ENCODE measurements at places on chromosomes 7 and 10.

GRCh38 chr7:107944411-107945169 lies 53.6 kb downstream of the DLD start:
- no peak for DNase-seq

GRCh38 chr10:20882091-20882490 lies 15.0 kb downstream of the NEBL start:
- DNase-seq = no peak

- DNase-seq = no peak
These were observed 167.0 kb upstream of the PRPS1L1 start for GRCh38 chr7:18194616-18195015.

- no peak for DNase-seq
These were observed 243.1 kb downstream of the INHBA start for GRCh38 chr7:41459623-41460261.

DNA sequence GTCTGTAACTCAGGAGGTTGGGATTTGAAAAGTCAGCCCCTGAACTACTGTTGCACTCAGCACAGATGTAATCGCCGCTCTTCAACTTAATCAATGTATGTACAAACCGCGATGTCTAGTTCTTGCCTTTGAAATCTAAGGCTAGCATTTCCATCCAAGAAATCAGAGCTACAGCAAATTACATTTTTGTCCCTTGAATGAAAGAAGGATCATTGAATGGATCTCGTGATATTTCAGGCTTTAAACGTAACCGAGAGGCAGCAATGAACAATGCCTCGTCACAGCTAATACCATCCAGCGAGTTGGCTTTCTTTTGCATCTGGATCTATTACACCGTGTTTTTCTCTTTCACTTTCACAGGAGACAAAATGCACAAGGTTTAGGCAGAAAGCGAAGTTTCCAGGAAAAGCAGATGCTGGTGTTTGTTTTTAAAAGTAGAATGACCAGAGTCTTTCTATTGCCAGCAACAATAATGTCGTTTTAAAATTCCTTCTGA lies 5.5 kb downstream of the SKIDA1 start:
- DNase-seq = no peak

- DNase-seq = no peak
These were observed 635.6 kb upstream of the SORCS1 start for GRCh38 chr10:107800061-107800460.

GRCh38 chr7:74225400-74225799 lies 15.6 kb downstream of the LAT2 start:
- DNase-seq = no peak

- DNase-seq = peak; percentile 2
These were observed 92.4 kb upstream of the JCAD start for GRCh38 chr10:30151581-30152389.

GRCh38 chr10:133191651-133192050 lies 31.6 kb downstream of the KNDC1 start:
- no peak for DNase-seq

DNA sequence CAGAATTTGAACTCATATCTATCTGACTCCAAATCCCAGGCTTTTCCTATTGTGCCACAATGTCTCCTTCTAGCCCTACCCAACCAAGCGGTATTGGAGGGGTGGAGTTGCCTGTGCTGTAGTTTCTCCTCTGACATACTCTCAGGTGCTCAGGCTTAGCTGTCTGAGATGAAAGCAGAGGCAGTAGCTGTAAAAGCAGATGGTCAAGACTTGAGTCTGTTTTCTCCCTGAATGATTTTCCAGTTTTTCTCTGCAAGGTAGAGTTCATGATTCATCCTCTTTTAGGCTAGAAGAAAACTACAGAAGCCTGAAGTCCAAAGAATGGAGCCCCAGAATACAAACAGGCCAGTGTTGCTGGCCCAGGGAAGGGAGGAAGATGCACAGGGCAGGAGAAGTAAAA lies 130.0 kb downstream of the PDE1C start:
- DNase-seq = no peak

- no peak for DNase-seq
These were observed 119.6 kb downstream of the LRRTM3 start for GRCh38 chr10:67045404-67045803.

DNA sequence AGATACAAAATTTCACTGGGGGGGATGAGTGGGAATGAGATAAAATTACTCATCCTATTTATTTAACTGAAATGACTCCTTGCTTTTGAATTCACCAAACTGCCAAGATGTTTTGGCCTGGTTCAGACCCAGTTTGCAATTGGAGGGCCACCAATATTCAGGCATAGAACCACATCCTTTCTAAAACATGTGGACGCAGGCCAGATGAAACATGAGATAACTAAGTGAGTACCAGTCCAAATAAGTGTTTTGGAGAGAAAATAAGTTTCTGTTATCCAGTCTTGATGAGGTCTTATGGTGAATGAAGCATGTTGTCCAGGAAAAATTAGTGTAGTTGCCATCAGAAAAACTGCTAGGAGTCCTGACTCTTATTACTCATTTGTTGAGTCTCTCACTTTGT lies 36.3 kb upstream of the PDK4 start:
- no peak for DNase-seq

DNA sequence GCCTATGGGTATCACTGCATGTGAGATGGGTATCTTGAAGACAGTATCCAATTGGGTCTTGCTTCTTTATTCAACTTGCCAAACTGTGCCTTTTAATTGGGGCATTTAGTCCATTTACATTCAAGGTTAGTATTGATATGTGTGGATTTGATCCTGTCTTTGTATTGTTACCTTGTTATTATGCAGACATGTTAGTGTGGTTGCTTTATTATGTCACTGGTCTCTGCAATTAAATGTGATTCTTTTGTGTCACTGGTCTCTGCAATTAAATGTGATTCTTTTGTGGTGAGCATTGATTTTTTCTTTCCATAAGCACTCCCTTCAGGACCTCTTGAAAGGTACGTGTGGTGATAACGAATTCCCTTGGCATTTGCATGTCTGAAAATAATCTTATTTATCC lies 357.8 kb upstream of the STEAP1 start:
- no peak for DNase-seq

- DNase-seq = no peak
These were observed 23.5 kb downstream of the SGMS1 start for GRCh38 chr10:50600286-50600685.

DNA sequence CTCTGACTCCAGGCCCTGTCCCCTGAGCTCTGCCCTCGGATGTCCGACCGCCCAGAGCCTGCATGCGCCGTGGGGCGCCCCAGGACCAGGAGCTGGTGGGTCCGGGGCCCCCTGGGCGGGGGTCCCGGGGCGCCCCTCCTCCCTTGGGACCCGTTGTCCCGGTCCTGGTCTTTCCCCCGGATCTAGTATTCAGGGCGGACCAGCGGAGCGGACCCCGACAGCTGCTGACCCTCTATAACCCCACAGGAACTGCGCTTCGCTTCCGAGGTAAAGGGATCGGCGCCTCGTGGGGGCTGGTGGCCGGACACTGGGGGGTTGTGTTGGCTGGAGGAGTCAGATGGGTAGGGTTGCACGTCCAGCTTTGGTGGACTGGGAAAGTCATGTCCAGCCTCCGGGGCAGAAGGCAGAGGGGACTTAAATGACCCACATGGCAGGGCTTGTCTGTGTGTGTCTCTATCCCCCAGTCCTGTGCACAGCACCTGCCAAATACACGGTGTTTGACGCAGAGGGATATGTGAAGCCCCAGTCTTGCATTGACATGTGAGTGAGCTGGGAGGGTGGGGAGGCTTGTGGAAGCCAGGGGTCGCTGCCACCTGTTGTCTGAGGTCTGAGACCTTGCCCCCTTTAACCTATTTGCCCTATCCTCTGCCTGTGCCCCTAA lies 520 bp downstream of the MOSPD3 start:
- no peak for DNase-seq

GRCh38 chr10:4074545-4075407 lies 289.8 kb upstream of the KLF6 start:
- no peak for DNase-seq

- DNase-seq = peak; percentile 47
These were observed 5.6 kb upstream of the DKK1 start for GRCh38 chr10:52308251-52309031.

GRCh38 chr10:29688230-29688661 lies 53.5 kb upstream of the SVIL start:
- peak; percentile 20 for DNase-seq

DNA sequence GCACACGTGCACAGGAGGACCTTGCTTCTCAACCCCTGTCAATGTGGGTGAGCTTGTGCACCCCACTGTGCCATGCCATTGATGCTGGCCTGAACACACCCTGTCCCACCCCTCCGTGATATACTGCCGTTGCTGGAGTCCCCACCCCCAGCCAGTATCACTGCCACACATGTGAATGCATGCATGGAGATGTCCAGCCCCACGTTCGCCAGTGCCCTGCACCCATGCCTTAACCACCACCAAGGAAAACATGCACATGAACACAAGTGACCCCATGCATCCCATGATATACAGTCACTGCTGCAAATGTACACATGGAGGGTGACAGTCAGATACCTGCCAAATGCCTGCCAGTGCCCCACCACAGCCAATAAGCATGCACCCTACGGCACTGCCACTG lies 692.5 kb upstream of the ZWINT start:
- DNase-seq = no peak

GRCh38 chr7:44258423-44258760 lies 57.6 kb downstream of the YKT6 start:
- DNase-seq = no peak

GRCh38 chr10:128028508-128029289 lies 97.5 kb downstream of the MKI67 start:
- DNase-seq = no peak

- DNase-seq = peak; percentile 93
These were observed at the start of gene GCC1 for GRCh38 chr7:127585044-127585953. TSS of gene GCC1 (minus strand) at chr7:127585596. CDS start at chr7:127585182, 414 bp downstream.

- DNase-seq = peak; percentile 54
These were observed 163.6 kb downstream of the PIP4K2A start for GRCh38 chr10:22550732-22551131.

GRCh38 chr10:68110027-68110426 lies 739 bp downstream of the MYPN start:
- no peak for DNase-seq

- DNase-seq = peak; percentile 64
These were observed 193.7 kb downstream of the RNLS start for GRCh38 chr10:88389456-88389855.

- DNase-seq = no peak
These were observed 76.8 kb upstream of the FAM180A start for GRCh38 chr7:135825406-135825805.

GRCh38 chr10:62813453-62813852 lies 2.7 kb downstream of the EGR2 start:
- DNase-seq = no peak

GRCh38 chr7:148398844-148399365 lies 191.7 kb upstream of the C7orf33 start:
- DNase-seq = no peak

GRCh38 chr7:83178066-83178465 lies 15.4 kb upstream of the PCLO start:
- DNase-seq = no peak

- DNase-seq = no peak
These were observed 29.6 kb downstream of the AMZ1 start for GRCh38 chr7:2717293-2718261.

DNA sequence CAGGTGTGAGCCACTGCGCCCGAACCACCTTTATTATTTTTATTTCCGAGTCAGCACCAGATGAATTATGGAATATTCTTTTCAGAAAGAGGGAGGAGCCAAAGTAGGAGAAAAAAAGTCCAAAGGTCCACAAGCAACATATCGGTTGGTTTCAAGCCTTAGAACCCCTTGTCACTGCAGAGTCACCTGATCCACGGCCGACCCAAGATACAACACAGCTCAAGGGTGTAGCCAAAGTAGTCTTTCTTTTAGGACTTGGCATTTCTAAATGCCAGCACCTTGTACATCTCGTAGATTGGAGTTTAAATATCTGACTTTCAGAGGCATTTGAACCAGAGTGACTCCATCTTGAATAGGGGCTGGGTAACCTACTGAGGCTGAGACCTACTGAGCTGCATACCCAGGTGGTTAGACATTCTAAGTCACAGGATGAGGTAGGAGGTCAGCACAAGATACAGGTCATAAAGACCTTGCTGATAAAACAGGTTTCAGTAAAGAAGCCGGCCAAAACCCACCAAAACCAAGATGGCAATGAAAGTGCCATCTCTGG lies 113.9 kb upstream of the ANLN start:
- no peak for DNase-seq

DNA sequence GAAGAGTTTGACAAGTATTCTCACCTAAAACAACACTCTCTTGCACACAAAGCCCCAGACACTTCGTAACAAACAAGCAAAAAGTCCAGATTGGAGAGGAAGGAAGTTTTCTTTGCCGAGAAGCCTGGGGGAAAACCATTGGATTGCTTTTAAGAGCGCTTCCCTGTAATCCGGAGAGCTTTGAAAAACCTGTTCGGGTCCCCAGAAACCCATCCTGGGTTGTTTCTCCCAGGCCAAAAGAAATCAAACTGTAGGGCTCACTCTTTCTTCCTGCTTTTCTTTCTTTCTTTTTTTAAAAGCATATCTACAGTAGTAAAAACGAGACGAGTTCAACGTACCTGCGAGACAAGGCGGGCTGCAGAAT lies 655 bp downstream of the SP8 start:
- no peak for DNase-seq

GRCh38 chr7:98024075-98024474 lies 34.1 kb upstream of the OCM2 start:
- DNase-seq = no peak

Data from ACHN (cell line).